Right renal pelvis (tissue), 4 donors: ENCODE measurements at places on chromosomes 5 and 9.

- DNase-seq = no peak
Observed at GRCh38 chr5:62149879-62150278, 156.1 kb upstream of the KIF2A start.

DNA sequence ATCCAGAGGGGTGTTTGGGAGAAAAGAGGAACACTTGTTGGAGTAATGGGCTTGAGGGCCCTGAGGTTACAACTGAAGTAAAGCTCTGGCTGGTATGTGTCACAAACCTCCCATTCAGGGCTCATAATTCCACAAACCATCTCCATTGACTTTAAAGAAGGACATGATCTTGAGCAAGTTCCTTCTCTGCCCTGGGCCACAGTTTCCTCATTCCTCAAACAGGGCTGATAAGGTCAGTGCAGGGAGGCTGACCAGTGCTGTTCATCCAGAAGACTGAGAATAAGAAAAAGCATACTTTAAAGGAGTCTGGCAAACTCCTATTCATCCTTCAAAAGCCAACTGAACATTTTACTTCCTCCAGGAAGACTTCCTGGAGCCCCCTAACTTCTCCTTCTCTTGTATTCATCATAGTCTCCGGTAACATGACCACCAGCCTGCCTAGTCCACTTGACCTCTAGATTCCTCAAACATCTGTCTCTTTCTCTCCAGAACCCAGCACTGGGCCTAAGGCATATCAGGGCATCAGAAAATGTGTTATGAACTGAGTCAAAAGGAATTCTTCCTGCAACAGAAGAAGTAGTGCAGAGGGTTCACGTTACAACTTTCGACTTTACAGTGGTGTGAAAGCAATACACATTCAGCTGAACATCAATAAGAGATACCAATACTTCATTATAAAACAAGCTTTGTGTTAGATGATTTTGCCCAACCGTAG is 20.7 kb upstream of the PTPN3 start:
- DNase-seq = no peak

- DNase-seq = no peak
Observed at GRCh38 chr5:173567548-173567947, 48.9 kb downstream of the BOD1 start.

- DNase-seq = no peak
Observed at GRCh38 chr9:131395157-131396098, 1.5 kb downstream of the PRRC2B start.

- no peak for DNase-seq
Observed at GRCh38 chr5:137566118-137566541, 67.0 kb upstream of the SPOCK1 start.

DNA sequence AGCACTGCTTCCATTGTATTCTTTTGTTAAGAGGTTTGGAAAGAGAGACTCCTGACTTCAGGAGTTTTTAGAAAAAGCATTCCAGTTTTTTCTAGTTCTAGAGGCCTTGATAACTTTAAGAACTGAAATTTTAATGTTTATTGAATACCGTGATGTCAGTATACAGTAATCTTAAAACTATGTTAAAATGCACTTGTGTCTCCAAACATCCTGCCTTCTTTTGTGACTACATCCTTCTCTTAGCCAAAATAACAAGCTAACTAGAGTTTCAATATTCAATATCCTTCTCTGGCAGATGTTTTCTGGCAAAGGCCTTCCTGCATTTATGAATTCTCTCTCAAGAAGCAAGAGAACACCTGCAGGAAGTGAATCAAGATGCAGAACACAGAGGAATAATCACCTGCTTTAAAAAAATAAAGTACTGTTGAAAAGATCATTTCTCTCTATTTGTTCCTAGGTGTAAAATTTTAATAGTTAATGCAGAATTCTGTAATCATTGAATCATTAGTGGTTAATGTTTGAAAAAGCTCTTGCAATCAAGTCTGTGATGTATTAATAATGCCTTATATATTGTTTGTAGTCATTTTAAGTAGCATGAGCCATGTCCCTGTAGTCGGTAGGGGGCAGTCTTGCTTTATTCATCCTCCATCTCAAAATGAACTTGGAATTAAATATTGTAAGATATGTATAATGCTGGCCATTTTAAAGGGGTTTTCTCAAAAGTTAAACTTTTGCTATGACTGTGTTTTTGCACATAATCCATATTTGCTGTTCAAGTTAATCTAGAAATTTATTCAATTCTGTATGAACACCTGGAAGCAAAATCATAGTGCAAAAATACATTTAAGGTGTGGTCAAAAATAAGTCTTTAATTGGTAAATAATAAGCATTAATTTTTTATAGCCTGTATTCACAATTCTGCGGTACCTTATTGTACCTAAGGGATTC is 43.1 kb downstream of the NDFIP1 start:
- DNase-seq = peak; percentile 68

DNA sequence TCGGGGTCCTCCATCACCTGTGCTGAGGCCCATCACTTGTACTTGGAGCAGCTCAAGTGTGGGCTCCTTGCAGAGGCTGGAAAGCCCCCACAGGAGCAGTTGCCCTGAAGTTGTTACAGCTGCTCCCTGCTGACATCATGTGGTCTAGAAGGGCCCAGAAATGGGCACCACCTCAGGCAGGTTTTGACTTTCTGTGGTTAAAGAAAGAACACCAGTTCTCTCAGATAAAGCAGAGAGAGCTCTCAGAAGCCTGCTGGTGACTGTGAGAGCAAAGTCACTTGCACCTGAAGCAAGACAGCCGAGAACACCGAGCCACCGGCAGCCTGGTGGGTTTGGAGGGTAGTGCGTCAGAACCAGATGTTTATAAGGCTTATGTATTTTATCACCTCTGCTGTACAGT is 70.4 kb downstream of the MVB12B start:
- DNase-seq = no peak

DNA sequence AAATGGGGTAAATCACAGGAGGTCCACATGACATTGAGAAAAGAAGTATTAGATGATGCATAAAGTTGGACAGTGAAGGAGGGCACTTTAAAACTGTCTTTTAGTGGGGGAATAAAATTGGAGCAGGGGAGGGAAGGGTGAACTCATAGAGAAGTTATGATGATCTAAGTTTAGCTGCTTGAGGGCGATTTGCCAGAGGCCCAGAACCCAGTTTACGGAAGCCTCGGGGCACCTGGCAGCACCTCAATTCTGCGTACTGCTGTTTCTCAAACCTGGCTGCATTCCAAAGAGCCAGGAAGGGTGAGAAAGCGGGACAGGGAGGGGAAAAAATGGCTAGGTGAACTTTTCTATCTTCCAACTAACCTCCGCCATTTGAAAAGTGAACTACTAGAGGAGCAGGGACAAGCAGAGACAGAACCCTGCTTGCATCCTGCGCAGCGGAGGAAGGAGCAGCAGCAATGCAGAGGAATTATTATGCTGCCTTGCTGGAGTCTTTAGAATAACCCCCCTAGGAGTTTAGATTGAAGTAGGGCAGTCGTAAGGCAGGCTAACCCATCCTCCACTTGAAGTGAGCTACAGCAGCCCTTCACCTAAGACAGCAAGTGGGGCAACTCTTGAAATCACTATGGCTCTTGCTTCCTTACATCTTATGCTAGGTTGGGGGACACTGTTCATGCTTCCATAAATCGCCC is 316.8 kb downstream of the BRINP1 start:
- no peak for DNase-seq

- peak; percentile 41 for DNase-seq
Observed at GRCh38 chr5:671459-672328, 21.5 kb downstream of the TPPP start.

DNA sequence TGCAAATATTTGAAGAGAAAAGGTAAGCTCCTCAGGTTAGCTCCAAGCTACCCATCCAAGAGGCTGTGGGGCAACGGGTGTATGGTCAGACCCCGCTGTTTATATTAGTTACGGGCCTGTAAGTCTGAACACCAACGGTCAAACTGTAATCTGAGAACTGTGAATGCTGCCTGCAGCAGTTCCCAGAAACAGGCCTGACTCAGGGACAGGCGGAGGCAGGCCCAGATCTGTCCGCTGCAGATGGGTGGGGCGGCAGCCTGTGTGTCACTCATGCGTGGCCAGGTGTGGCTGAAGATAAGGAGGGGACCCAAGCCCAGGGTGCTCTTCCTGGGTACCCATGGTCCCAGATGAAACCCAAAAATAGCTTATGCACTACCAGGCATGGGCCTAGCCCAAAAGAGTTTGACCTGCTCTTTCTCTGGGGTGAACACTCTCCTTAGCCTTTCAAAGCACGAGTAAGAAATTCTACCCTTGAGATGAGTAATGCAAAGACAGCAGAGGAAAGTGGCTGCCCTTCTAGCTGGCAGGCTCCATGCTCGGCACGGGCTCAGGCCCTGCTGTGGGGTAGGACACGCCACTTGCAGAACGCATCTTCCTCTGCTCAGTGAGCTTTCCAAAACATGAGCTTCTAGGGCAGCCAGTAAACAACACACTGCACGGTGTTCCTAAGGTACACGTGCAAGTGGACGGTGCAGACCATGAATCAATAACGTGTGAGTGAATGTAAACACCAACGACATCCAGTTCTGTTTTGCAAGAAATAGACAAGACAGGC is 9.1 kb downstream of the UBAC1 start:
- DNase-seq = no peak

DNA sequence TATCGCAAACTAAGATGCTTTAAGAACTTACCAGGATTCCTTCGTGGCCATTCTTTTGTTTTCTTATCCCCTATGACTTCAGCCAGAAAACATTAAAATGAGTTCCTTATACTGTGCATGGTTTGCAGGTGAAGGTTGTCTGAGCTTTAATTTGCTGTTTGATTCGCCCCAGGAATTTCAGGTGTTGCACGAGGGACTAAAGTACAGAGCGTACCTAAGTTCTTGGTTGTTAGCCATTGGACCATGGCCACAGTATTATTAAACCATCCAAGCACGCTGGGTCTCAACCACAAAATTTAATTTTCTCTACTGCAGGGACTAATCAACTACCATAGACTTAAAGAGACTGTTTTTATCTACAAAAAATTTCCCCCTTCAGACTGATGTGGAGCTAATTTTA is 208.4 kb upstream of the MPDZ start:
- no peak for DNase-seq

GRCh38 chr9:95741631-95742030 is 133.9 kb upstream of the ERCC6L2 start:
- no peak for DNase-seq

- no peak for DNase-seq
Observed at GRCh38 chr5:169006842-169007790, 293.8 kb downstream of the SLIT3 start.

DNA sequence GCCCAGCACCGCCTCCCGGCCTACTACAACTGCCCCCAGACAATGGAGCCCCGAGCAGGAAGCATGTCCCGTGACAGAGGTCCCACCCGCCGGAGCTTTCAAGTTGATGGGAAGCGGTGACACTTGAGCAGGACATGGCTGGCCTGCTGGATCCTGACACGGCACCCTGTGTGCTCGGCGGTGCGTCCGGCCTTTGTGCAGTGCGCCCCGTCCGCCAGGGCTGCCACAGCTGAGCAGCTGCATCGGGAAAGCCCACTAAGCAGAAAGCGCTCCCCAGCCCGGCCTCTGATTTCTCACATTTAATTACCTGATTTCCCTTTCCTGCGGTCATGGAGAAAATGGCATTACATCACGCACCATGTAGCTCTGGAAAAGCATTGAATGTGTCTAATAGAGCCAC is 611.9 kb downstream of the IRX1 start:
- no peak for DNase-seq

DNA sequence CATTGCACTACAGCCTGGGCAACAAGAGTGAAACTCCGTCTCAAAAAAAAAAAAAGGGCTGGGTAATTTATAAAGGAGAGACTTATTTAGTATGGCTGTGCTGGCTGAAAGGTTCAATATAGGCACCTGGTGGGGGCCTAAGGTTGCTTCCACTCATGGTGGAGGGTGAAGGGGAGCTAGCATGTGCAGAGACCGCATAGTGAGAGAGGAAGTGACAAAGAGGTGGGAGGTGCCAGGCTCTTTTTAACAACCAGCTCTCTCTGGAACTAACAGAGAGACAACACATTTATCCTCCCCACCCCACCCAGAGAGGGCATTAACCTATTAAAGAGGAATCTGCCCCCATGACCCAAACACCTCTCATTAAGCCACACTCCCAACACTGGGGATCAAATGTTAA is 28.9 kb upstream of the SERINC5 start:
- no peak for DNase-seq

- DNase-seq = no peak
Observed at GRCh38 chr9:133888809-133889491, 103.2 kb downstream of the VAV2 start.

DNA sequence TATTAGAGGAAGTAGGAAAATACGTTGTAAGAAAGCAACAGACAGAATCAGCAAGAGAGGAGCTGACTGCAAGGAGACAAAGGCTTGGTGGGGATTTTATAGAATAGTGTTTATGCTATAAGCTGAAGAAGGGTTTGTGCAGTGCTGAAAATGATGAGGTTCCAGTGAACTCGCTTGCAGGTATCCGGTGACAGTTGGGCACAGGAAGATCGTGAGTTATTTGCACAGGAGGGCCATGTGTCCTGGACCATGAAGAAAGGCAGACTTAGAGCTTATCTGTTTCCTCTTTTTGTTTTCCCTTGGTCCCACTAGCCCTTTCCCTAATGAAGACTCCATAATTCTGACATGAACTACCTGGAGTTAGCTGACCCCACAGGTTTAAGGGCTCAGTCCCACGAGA is 61.4 kb downstream of the NXNL2 start:
- DNase-seq = no peak

DNA sequence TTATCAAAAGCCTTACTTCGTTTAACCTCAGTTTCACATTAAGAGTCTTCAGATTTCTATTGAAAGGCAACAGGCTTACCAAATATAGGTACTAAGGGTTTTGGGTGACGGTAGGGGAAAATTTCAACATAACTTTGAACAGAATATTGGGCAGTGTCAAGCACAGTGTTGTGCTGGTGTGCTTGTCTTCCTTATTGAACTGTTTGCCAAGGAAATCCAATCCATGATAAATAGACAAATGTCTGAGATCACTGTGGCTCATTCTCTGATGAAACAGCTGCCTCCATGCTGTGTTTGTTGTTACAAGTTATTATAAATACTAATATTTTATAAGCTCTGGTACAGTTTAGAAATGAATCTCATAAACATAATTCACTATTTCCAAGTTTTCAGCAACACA is 730.1 kb downstream of the NR2F1-AS1 start:
- DNase-seq = no peak

- DNase-seq = no peak
Observed at GRCh38 chr9:90180381-90180780, 462.2 kb downstream of the DIRAS2 start.

GRCh38 chr9:29150606-29151005 is 1577.3 kb upstream of the C9orf72 start:
- DNase-seq = no peak

- DNase-seq = no peak
Observed at GRCh38 chr5:10374046-10375022, 20.8 kb downstream of the MARCHF6 start.

- DNase-seq = no peak
Observed at GRCh38 chr5:143214890-143215289, 188.6 kb downstream of the NR3C1 start.

- DNase-seq = no peak
Observed at GRCh38 chr5:142363619-142363963, 38.8 kb upstream of the SPRY4 start.
